GM12878 (cell line): ENCODE measurements at places on chromosomes 4 and X. TPM values are rescaled to one million over a fixed set of nuclear protein-coding genes. Genes with fewer than 3 reads are reported as not detected.

Gene FGF13
- total RNA-seq: 0.08 and 0.24 TPM in 2 replicates

Gene GAGE12J
- total RNA-seq: not detected in 2 replicates

Gene HSFX2
- not detected in 2 replicates for total RNA-seq

Gene AMBN
- total RNA-seq: not detected in 2 replicates

Gene CSAG2
- not detected in 2 replicates for total RNA-seq

Gene KLHL4
- total RNA-seq: not detected in 2 replicates

Gene VCX2
- total RNA-seq: not detected in 2 replicates

DNA sequence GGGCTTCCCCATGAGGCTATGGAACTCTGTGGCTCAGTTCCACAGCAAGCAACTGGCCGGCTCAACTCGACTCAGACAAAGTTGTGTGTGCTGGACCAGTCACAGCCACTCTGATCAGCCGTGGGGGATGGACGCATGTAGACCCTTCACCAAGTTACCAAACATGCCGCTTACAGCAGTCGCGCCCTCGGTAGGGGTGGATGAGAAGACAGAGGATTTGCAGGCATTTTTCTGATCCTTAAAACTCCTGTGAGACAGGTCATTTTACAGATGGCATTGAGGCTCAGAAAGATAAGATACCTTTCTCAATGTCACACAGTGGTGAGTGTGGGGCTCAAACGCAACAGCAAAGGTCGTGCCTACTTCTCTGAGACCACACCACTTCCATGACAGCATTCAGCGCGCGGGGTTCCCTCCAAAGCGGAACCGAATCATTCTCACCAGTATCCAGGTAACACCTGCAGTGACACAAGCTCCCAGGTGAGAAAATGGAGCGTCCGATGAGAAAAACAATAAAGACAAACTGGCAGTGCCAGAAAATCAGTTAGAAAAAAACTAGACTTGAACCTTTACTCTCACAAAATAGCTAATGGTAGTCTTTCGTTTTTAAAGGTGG lies 83.6 kb downstream of the RELL1 start:
- H3K4me3 ChIP-seq: no peak overlapping the region
- no peaks in the 10 kb centered on the region for H3K4me1 ChIP-seq
- DNase-seq: no peak
- H3K27me3 ChIP-seq: no peaks in the 10 kb centered on the region

- H3K27ac ChIP-seq: no peak overlapping the region
- no peaks in the 10 kb centered on the region for H3K4me1 ChIP-seq
- H3K36me3 ChIP-seq: no peaks in the 10 kb centered on the region
- DNase-seq: no peak
Measured at GRCh38 chr4:169366821-169367220, 96.1 kb upstream of the SH3RF1 start.

DNA sequence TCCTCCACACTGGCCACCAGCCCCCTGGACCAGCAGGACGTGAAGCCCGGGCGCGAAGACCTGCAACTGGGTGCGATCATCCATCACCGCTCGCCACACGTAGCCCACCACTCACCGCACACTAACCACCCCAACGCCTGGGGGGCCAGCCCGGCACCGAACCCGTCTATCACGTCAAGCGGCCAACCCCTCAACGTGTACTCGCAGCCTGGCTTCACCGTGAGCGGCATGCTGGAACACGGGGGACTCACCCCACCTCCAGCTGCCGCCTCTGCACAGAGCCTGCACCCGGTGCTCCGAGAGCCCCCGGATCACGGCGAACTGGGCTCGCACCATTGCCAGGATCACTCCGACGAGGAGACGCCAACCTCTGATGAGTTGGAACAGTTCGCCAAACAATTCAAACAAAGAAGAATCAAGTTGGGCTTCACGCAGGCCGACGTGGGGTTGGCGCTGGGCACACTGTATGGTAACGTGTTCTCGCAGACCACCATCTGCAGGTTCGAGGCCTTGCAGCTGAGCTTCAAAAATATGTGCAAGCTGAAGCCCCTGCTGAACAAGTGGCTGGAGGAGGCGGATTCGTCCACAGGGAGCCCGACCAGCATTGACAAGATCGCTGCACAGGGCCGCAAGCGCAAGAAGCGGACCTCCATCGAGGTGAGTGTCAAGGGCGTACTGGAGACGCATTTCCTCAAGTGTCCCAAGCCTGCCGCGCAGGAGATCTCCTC lies 600 bp downstream of the POU3F4 start:
- H3K27me3 ChIP-seq: no peaks in the 10 kb centered on the region
- no peaks in the 10 kb centered on the region for H3K36me3 ChIP-seq
- H3K4me3 ChIP-seq: no peak overlapping the region
- DNase-seq: no peak

- no peaks in the 10 kb centered on the region for H3K36me3 ChIP-seq
- no peaks in the 10 kb centered on the region for H3K27me3 ChIP-seq
- H3K4me3 ChIP-seq: peak overlapping the region; percentile 81
- peaks cover 6% of the 10 kb centered on the region; the same call in 1 of the 2 replicates for H3K4me1 ChIP-seq
Measured at GRCh38 chrX:12975670-12975965, 708 bp downstream of the TMSB4X start.

- no peak overlapping the region for H3K27ac ChIP-seq
- H3K4me1 ChIP-seq: no peaks in the 10 kb centered on the region
- no peak overlapping the region for H3K4me3 ChIP-seq
Measured at GRCh38 chr4:124861761-124862160, 149.2 kb upstream of the ANKRD50 start.

- H3K4me3 ChIP-seq: peak overlapping the region; percentile 26; the same call in 1 of the 2 replicates
- peak; percentile 68 for DNase-seq
- H3K27me3 ChIP-seq: no peaks in the 10 kb centered on the region
- peaks cover 60% of the 10 kb centered on the region for H3K4me1 ChIP-seq
- H3K27ac ChIP-seq: peak overlapping the region; percentile 99
Measured at GRCh38 chrX:7109838-7110793, 37.4 kb upstream of the STS start.

DNA sequence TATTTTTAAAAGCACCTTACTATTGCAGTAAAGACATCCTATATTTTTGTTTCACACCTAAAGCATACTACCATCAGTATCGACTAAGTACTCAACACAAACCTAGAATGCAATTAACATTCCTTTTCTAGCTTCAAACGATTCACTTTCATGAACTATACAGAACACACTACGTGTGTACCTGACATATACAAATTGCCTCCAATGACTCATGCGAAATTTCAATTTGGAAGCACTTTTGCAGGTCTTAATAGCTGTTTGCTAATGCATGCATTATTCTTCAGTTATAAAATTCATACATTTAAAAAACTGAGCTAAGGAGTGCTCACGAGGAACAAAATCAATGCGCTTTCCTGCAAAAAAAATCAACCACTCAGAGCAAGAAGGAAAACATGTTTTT lies 19.7 kb upstream of the GPM6B start:
- H3K4me1 ChIP-seq: no peaks in the 10 kb centered on the region
- no peak for DNase-seq
- no peak overlapping the region for H3K27ac ChIP-seq
- peaks cover 2% of the 10 kb centered on the region; the same call in 1 of the 2 replicates for H3K27me3 ChIP-seq
- no peak overlapping the region for H3K4me3 ChIP-seq

DNA sequence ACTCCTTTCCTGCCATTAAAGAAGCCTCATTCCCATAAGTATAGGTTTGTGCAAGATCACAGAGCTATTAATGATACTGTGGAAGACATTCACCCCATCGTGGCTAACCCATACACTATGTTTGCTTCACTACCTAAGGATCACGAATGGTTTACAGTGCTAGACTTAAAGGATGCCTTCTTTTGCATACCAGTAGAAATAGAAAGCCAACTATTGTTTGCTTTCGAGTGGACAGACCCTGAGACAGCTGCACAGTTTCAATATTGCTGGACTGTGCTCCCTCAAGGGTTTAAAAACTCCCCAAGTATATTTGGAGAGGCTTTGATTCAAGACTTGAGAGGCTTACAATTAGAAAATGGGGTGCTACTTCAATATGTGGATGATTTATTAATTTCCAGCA lies 16.0 kb upstream of the PAPSS1 start:
- no peak overlapping the region for H3K4me3 ChIP-seq
- H3K4me1 ChIP-seq: no peaks in the 10 kb centered on the region
- no peak overlapping the region for H3K27ac ChIP-seq
- no peaks in the 10 kb centered on the region for H3K27me3 ChIP-seq
- DNase-seq: no peak

DNA sequence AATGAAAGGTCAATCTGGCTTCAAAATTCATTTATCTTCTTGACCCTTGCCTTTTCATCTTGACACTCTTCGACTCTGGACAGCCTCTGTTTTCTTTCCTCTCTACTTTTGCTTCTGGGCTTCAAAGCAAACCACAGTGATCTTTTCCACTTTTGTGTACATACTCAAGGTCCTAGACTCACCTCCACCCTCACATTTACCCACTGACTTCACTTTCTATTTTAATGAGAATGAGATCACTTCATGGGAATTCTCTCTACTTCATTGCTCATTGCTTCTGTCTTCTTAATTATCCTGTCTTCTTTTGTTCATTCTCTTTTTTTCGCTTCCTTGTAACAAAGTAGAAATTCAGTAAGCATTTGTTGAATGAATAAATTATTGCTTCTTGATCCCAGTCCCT lies 330.1 kb upstream of the HAND2 start:
- H3K27ac ChIP-seq: no peak overlapping the region
- H3K4me3 ChIP-seq: no peak overlapping the region
- H3K36me3 ChIP-seq: no peaks in the 10 kb centered on the region
- no peaks in the 10 kb centered on the region for H3K4me1 ChIP-seq
- no peak for DNase-seq

GRCh38 chrX:143429811-143430210 lies 87.5 kb downstream of the SPANXN3 start:
- no peak for DNase-seq
- H3K4me3 ChIP-seq: no peak overlapping the region
- no peaks in the 10 kb centered on the region for H3K4me1 ChIP-seq
- H3K27me3 ChIP-seq: no peaks in the 10 kb centered on the region
- no peak overlapping the region for H3K27ac ChIP-seq

- no peaks in the 10 kb centered on the region for H3K36me3 ChIP-seq
- H3K4me3 ChIP-seq: no peak overlapping the region
- H3K4me1 ChIP-seq: no peaks in the 10 kb centered on the region
- no peak overlapping the region for H3K27ac ChIP-seq
- no peak for DNase-seq
Measured at GRCh38 chr4:40256329-40256728, 59.5 kb downstream of the RHOH start.

- no peak for DNase-seq
- no peak overlapping the region for H3K4me3 ChIP-seq
- no peaks in the 10 kb centered on the region for H3K27me3 ChIP-seq
- H3K27ac ChIP-seq: no peak overlapping the region
Measured at GRCh38 chrX:93420090-93420489, 253.3 kb downstream of the NAP1L3 start.

- no peaks in the 10 kb centered on the region for H3K4me1 ChIP-seq
- H3K27ac ChIP-seq: no peak overlapping the region
Measured at GRCh38 chr4:120771907-120772306, 150.6 kb downstream of the PRDM5 start.

DNA sequence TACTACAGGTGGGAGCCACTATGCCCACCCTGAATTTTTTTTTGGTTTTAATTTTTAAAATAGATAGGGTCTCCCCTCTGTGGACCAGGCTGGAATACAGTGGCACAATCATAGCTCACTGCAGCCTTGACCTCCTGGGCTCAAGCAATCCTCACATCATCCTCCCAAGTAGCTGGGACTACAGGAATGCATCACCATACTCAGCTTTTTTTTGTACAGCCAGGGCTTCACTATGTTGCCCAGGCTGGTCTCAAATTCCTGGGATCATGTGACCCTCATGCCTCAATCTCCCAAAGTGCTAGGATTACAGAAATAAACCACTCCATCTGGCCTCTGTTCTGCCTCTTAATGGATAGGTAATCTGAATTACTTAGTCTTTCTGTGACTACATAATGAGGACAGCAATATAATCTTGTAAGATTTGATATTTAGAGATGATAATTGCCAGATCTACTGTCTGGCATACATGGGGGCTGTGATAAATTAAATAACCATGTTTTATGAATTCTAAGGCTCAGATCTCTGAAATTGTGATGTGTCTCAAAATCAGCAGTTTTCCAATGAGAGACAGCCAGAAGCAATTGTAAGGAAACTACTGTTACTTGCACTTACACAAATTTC lies 26.7 kb downstream of the PDS5A start:
- no peaks in the 10 kb centered on the region for H3K27me3 ChIP-seq
- H3K4me3 ChIP-seq: no peak overlapping the region
- DNase-seq: no peak

DNA sequence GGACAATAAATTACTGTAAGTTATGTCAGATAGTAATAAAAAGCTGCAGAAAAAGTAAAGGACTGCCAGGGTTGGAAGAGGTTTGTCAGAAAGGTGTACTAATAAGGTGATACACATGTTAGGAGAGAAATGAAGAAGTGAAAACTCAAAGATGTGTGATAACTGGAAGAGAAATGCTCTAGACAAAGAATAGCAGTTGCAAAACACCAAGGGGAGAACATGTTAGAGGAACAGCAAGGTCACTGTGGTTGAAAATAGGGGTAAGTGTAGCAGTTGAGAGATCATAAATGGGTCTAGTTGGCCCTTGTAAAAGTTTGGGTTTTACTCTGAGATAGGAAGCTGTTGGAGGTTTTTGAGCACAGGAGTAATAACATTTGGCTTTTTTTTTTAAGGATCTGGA lies 46.9 kb downstream of the HSPA4L start:
- peak overlapping the region; percentile 73 for H3K27ac ChIP-seq
- H3K36me3 ChIP-seq: peaks cover 9% of the 10 kb centered on the region; the same call in 1 of the 2 replicates
- no peak overlapping the region for H3K4me3 ChIP-seq

DNA sequence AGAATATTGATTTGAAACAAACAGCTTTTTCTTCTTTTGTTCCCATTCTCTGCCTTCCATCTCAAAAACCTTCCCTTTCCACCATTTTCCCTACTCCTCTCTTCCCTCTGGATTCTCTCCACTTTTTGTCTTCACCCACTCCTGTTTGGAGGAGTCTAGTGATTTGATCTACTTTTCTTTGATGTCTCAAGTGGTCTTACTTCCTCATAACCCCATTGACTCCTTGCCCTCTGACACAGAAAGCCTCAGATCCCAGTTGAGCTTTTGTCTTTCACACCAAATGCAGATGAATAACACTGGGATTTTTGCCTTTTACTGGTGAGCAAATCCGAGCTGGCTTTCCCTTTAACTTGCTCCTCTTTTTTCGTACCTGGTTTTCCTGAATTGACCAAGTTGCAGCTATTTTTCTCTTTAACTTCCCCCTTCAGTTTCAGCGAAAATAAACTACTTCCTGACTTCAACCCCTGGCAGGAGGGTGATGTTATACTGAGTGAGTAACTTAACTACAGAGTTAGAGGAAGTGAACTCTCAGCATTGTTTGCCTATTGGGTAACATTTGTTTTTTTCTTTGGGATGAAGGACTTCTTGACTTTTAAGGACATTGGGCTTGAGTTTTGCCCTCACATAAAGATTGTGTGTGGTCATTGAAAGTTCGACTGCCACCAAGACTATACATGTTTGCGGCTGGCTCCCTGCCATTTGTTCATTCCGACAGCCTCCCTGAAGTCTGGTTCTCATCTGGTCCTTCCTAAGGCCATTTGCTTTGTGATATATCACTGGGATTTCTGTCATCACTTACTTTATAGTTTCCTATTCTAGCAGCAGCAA lies 392.8 kb upstream of the NR3C2 start:
- H3K27me3 ChIP-seq: no peaks in the 10 kb centered on the region
- H3K4me1 ChIP-seq: no peaks in the 10 kb centered on the region
- H3K4me3 ChIP-seq: no peak overlapping the region
- H3K27ac ChIP-seq: no peak overlapping the region
